Esophagus mucosa (tissue), 1 donor: ENCODE measurements at places on chromosomes 13 and 19.

GRCh38 chr13:111936267-111936925 is 130.6 kb upstream of the SOX1 start:
- no peak for ATAC-seq

- ATAC-seq = no peak
Observed at GRCh38 chr19:24004166-24004565, 82.8 kb upstream of the ZNF254 start.

- ATAC-seq = no peak
Observed at GRCh38 chr19:2986951-2987524, 9.7 kb downstream of the TLE6 start.

DNA sequence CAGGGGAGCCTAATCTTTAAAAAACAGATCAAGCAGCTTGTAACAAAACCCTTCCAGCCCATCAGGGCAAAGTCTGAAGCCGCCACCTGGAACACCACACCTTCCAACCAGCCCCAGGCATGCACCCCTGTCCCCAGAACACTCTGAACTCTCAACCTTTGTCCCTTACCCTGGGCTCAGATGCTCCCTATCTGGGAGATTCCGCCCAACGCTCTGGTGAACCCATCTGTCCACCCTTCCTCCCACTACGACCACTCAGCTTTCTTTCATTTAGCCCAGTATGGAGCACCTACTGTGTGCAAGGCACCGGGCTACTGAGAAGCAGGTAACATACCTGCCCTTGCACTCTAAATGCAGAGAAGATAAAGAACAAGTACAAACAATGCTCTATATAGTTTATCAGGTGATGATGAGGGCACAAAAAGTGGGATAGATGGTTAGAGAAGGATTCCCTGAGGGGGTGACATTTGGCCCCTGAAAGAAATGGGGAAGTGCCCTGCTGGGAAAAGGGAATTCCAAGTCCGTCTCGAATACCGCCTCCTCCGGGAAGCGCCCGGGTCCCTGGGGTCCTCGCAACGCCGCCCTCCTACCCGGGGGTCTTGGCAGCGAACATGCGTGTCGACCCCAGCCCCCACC is 629 bp downstream of the PEPD start:
- no peak for ATAC-seq

- no peak for ATAC-seq
Observed at GRCh38 chr13:21568854-21569253, 35.1 kb downstream of the MICU2 start.

GRCh38 chr13:30047154-30047874 is 196.9 kb upstream of the UBL3 start:
- ATAC-seq = no peak

DNA sequence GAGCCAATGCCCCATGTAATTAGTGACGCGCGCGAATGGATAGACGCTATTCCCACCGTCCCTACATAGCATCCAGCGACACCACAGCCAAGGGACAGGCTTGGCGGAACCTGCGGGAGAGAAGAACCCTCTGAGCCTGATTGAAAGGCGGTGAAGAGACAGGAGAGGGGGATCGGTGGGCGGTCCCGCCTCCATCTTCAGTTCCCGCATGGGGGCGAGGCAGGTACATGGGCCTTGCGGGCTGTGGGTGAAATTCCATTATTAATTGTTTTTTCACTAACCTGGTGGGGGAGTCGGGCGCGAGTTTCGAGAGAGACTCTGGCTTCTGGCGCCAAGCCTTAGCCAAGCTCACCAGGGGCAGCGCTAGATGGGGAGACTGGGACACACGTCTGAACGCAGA is 8.4 kb upstream of the TEX101 start:
- ATAC-seq = no peak

GRCh38 chr13:94662274-94662945 is 49.9 kb downstream of the SOX21 start:
- ATAC-seq = no peak

DNA sequence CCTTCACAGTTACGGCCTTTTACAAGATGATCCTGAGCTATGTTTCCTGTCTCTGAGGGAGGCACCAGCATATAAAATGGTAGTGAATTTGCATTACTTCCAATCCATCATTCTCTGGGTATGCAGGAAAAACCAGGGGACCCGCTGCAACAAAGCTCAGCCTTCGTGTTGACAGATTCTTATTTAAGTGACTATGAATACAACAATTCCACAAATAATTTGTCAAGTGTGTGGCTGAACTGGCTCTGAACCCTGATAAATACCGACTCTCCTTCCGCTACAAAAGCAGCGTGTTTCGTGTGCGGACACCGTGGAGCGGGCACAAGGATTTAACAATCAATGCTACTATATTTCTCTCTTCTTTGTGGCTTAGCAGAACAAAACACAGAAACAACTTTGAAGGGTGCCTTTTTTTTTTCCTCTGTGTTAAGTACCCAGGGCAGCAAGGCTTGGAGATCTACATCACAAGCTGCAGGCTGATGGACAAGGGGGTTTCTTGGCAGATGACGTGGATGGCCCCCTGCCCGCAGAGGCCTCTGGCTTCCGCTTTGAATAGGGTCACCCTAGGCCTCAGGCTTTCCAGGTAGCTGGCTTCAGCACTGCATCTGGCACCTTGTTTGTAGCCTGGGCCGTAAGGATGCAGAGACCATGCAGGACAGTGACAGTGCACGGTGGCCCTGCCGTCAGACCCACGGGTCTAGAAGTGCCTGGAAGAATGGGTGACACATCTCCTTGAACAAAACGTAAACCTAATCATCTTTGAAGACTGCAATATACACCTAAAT is 280.5 kb upstream of the TSHZ3 start:
- no peak for ATAC-seq

- ATAC-seq = no peak
Observed at GRCh38 chr13:31008400-31009115, 76.1 kb downstream of the TEX26 start.

DNA sequence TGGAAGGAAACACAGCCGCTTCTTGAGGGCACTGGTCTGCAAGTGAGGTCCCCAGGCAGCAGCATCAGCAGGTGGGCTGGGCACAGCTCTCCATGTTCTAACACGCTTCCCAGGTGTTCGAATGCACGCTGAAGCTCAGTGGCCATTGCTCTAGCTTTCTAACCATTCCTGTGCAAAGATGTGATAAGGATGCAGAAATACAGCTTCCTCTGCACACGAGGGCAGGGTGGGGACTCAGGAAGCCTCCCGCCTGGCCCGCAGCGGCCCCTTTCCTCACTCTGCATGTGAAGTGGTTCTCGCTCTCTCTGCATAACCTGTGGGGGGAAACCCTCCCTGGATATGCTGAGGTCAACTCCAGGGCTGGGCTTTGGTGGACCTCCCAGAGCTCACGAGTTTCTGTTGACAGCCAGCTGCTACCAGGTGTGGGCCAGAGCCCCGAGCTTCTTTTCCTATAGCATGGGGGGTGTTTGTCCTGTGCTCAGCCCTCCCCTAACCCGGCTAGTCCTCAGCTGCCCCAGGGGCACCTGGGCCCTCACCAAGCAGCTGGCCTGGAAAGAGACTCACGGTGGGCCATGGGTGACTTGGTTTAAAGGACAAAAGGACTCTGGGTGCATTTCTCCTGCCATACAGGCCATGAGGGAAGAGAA is 168.2 kb downstream of the TEX29 start:
- no peak for ATAC-seq

GRCh38 chr13:45787346-45787745 is 64.2 kb downstream of the SIAH3 start:
- no peak for ATAC-seq

DNA sequence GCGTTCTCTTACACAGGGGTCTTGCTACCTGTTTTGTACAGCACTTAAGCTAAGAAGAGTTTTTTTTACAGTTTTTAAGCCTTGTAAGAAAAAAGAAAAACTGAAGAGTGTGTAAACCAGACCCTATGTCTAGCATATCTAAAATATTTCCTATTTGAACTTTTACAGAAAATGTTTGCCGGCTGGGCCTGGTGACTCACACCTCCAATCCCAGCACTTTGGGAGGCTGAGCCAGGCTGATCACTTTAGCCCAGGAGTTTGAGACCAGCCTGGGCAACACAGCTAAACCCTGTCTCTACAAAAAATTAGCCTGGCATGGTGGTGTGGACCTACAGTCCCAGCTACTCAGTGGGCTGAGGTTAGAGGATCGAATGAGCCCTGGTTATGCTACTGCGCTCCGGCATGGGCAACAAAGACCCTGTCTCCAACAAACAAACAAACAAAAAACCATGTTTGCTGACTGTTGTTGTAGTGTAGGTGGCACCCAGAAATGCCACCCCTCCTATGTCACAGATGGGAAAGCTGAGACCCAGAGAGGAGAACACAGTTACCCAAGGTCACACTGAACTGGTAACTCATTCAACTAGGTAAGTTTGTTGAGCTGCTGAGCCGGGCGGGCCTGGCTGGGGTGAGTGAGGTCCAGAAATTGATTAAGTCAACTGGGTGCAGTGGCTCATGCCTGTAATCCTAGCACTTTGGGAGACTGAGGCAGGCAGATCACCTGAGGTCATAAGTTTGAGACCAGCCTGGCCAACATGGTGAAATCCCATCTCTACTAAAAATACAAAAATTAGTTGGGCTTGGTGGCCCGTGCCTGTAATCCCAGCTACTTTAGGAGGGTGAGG is 1.9 kb upstream of the VASP start:
- ATAC-seq = no peak

DNA sequence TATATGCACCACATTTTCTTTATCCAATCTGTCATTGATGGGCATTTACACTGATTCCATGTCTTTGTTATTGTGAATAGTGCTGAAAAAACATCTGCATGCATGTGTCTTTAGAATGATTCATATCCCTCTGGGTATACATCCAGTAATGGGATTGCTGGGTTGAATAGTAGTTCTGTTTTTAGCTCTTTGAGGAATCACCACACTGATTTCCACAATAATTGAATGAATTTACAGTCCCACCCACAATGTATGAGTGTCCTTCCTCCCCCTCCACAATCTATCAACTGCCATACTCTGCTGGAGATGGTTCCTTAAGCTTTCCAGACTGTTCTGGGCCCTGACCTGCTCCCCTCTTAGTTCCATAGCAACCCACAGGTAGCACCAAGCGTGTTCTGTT is 667.0 kb downstream of the LIG4 start:
- no peak for ATAC-seq

DNA sequence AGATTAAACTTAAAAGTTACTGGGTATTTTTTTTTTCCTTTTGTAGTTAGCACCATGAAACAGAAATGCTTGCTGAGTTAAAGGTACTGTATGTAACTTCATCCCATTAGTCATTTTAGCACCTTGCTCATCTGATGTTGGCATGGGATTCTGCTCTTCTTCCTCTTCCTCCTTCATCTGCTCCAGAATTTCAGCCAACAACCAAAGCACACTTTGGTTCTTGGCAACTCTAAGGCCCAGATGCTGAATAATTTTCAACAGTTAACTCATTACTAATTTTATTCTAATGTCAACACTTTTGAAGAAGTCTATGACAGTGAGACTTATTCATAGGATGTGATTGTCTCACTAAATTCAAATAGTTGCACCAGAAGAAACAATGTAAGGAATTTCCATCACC is 359.2 kb downstream of the KCTD12 start:
- no peak for ATAC-seq

DNA sequence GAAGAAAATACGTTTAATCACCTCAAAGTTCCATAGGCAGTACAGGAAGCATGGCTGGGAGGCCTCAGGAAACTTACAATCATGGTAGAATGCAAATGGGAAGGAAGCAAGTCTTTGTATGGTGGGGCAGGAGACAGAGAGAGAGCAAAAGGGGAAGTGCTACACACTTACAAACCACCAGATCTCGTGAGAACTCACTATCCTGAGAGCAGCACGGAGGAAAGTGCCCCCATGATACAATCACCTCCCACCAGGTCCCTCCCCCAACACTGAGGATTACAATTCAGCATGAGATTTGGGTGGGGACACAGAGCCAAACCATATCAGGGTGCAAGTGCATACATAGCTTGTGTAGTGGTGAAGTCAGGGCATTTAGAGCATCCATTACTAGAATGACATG is 92.3 kb upstream of the ANKRD10 start:
- no peak for ATAC-seq

DNA sequence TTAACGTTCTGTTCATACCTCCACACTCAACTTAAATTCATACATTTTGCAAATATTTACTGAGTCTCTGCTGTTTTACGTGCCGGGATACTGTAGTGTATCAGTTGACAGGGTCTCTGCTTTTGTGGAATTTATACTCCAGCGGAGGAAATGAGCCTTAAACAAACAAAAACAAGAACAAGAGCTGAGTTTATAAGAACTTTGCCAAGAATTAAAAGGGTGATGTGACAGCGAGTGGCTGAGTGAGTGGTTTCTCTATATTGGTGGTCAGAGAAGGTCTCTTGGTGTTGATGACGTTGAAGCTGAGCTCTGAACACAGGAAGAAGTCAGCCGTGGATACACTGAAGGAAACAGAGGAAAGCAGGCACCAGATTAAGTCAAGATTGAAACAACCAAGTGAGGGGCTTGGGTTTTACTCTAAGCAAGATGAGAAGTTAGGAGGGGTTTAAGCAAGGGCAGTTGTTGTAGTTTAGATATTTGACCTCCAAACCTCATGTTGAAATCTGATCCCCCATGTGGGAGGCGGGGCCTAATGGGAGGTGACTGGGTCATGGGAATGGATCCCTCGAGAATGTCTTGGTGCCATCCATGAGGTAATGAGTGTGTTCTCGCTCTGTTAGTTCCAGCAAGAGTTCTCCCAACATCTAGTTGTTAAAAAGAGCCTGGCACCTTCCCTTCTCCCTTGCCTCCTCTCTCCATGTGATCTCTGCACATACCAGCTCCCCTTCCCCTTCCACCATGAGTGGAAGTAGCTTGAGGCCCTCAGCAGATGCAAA is 248.3 kb downstream of the DCLK1 start:
- no peak for ATAC-seq

- no peak for ATAC-seq
Observed at GRCh38 chr19:7415163-7415856, 66.6 kb downstream of the ARHGEF18 start.

- no peak for ATAC-seq
Observed at GRCh38 chr19:1237027-1237659, 662 bp downstream of the CBARP start.

GRCh38 chr19:55638864-55639359 is 1.9 kb upstream of the ZNF580 start:
- no peak for ATAC-seq

GRCh38 chr19:39497996-39498797 is 550 bp upstream of the DLL3 start:
- peak; percentile 13 for ATAC-seq

- ATAC-seq = no peak
Observed at GRCh38 chr19:362154-362553, 17.6 kb upstream of the MIER2 start.

- no peak for ATAC-seq
Observed at GRCh38 chr19:7844951-7845350, 14.9 kb downstream of the EVI5L start.

- no peak for ATAC-seq
Observed at GRCh38 chr13:107807306-107808073, 407.8 kb downstream of the LIG4 start.

- ATAC-seq = no peak
Observed at GRCh38 chr13:50512474-50513299, 330.8 kb downstream of the DLEU7 start.

DNA sequence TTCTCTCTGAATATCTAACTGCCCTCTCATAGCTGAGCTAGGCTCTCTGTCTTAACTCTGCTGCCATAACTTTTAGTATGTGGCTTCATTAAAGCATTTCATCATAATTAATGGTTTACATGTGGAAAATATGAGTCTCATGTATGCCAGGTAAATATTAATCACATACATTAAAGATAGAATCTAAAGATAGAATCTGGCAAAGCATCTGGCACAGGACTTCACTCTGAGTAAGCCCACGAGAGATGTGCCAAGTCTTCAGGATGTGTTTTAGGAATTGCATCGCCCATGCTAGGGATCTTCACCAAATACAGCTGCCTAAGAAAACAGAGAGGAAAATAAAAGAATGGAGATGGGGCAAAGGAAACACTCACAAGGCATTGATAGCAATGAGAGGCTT is 285.8 kb downstream of the DIAPH3 start:
- no peak for ATAC-seq
